ENCODE measurements at places on chromosomes 3 and 15.

DNA sequence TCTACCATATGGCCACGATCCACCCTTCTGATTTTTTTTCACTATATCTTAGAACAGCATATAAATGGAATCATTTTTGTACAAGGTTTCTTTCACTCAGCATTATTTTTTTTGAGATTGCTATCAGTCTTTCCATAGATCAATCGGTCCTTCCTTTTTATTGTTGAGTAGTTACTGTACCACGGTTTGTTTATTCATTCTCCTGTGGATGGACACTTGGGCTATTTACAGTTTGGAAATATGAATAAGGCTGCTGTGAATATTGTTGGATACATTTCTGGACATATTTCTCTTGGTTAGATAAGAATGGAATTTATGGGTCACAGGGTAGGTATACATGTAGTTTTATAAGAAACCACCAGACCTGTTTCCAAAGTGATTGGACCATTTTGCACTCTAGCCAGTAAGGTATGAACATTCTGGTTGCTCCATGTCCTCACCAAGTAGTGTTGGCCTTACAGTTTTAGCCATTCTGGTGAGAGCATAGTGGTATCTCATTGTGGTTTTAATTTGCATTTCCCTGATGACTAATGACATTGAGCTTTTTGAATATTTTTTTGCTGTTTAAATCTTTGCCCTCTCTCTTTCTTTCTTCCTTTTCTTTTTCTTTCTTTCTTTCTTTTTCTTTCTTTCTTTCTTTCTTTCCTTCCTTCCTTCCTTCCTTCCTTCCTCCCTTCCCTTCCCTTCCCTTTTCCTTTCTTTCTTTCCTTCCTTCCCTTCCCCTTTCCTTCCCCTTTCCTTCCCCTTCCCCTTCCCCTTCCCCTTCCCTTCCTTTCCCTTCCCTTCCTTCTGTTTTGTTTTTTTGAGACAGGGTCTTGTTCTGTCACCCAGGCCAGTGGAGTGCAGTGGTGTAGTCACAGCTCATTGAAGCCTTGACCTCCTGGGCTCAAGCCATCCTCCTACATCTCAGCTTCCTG is 49.2 kb downstream of the LRRK1 start:
- H3K27me3 ChIP-seq = peaks cover 19% of the 10 kb centered on the region
- peaks cover 2% of the 10 kb centered on the region for H3K4me1 ChIP-seq
- H3K36me3 ChIP-seq = no peaks in the 10 kb centered on the region
- H3K27ac ChIP-seq = no peak overlapping the region
- H3K4me3 ChIP-seq = no peak overlapping the region

DNA sequence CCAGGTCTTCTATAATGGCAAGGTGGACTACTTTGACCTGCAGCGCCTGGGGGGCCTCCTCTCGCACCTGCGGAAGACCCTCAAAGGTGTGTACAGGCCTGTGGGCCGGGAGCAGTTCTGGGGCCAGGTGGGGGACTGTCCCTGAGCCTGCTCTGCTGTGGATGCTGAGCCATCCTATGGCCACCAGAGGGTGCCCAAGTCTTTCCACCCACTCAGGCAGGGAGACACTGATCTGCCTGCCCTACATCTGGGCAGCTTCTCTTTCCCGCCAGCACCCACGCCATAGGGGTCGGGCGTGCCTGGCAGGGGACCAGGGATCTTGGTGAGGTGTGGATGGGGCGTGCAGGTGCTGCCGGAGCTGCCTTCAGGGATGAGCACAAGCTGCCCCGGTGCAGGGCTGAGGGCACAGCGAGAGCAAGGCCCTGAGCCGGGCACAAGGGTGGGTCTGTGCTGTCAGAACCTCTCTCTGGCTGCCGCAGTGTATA is 14.1 kb downstream of the RNF123 start:
- H3K36me3 ChIP-seq = no peaks in the 10 kb centered on the region
- H3K4me3 ChIP-seq = no peak overlapping the region
- no peaks in the 10 kb centered on the region for H3K27me3 ChIP-seq
- no peaks in the 10 kb centered on the region for H3K4me1 ChIP-seq
- H3K27ac ChIP-seq = no peak overlapping the region

DNA sequence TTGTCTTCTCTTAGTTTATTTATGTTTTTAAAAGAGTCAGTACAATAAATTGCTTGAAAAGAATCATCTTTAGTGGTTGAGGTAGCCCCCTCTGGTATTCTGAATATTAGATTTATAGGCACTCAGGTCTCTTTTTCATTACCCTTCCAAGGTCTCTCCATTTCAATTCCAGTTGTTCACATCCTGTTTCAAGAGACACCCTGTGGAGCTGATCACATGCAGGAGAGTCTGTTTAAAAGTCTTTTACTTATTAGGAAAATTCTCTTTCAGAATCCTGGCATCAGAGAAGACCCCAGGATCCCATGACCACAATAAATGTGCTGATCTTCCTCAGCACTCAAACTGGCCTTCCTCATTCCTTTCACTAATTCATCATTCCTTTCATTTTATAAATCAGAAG is 195.7 kb downstream of the ZIC4 start:
- H3K27me3 ChIP-seq = no peaks in the 10 kb centered on the region
- no peak for DNase-seq
- H3K36me3 ChIP-seq = no peaks in the 10 kb centered on the region
- no peak overlapping the region for H3K4me3 ChIP-seq
- H3K4me1 ChIP-seq = no peaks in the 10 kb centered on the region
- no peak overlapping the region for H3K27ac ChIP-seq

DNA sequence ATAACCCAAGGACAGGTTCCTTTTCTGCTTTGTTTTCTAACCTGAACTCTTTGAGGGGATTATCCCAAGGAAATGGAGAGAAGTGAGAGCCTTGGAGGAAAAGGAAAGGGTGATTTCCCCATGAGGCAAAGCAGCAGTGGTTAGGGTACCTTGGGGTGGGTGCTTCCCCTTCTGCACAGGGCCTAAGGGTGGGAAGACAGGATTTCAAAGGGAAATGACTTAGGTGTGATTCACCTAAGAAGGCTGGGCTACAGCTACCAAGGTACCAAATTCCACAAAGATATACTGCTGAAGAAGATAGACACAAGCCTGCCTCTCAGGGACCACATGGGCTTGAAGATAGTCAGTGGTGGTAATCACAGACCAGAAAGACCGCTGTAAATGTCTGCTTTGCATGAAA is 325.3 kb upstream of the DPH6 start:
- H3K27ac ChIP-seq = no peak overlapping the region
- no peaks in the 10 kb centered on the region for H3K36me3 ChIP-seq
- no peaks in the 10 kb centered on the region for H3K27me3 ChIP-seq
- H3K4me3 ChIP-seq = no peak overlapping the region

DNA sequence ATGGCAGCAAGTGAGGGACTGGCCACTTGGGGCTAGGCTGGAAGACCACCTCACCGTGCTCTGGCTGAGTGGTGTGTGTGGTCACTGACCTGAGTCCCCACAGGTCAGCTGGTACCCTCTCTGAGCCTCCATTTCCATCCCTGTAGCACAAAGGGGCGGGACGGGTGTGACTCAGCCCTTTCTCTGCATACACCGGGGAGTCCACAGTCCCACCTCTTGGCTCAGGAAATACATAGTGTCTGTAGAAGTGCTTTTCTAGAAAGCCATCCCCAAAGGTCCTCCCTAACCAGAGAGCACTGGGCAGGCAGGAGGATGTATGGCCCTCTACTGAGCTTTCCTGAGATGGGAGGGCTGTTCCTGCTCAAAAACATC is 27.2 kb downstream of the WNT7A start:
- peak; percentile 31 for DNase-seq
- no peak overlapping the region for H3K4me3 ChIP-seq
- no peaks in the 10 kb centered on the region for H3K27me3 ChIP-seq
- no peak overlapping the region for H3K27ac ChIP-seq
- peaks cover 13% of the 10 kb centered on the region for H3K4me1 ChIP-seq

GRCh38 chr3:48680811-48681540 is 4.7 kb downstream of the NCKIPSD start:
- peaks cover 25% of the 10 kb centered on the region for H3K36me3 ChIP-seq
- H3K4me1 ChIP-seq = peaks cover 26% of the 10 kb centered on the region
- DNase-seq = no peak
- peak overlapping the region; percentile 26 for H3K27ac ChIP-seq

DNA sequence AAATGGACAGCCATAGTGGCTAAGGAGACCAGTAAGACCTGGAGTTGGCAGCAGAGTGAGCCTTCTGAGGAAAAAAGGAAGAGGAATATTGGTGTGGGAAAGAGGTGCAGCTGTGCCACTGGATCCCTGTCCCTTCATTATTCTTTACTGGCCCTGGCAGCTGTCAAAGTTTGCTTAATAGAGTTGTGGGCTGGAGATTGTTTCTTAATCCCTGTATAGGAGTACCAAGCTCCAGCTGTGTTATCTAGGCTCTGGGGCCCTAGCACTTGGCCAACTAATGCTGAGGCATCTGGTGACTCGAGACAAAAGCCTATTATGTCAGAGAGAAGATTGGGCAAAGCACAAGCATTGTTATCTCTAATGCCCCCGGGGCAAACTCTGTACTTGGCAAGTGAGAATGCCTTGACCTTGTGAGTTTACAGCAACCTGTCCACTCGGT is 61.4 kb downstream of the ZNF609 start:
- H3K4me1 ChIP-seq = peaks cover 67% of the 10 kb centered on the region
- no peaks in the 10 kb centered on the region for H3K27me3 ChIP-seq
- no peak overlapping the region for H3K27ac ChIP-seq
- H3K4me3 ChIP-seq = no peak overlapping the region
- H3K36me3 ChIP-seq = peaks cover 7% of the 10 kb centered on the region
- DNase-seq = no peak

GRCh38 chr3:41210966-41211365 is 11.7 kb downstream of the CTNNB1 start:
- H3K27me3 ChIP-seq = no peaks in the 10 kb centered on the region
- H3K4me1 ChIP-seq = peaks cover 80% of the 10 kb centered on the region
- peaks cover 18% of the 10 kb centered on the region for H3K36me3 ChIP-seq
- no peak overlapping the region for H3K27ac ChIP-seq
- DNase-seq = no peak
- no peak overlapping the region for H3K4me3 ChIP-seq
